ENCODE measurements at places on chromosomes 7 and 10.

DNA sequence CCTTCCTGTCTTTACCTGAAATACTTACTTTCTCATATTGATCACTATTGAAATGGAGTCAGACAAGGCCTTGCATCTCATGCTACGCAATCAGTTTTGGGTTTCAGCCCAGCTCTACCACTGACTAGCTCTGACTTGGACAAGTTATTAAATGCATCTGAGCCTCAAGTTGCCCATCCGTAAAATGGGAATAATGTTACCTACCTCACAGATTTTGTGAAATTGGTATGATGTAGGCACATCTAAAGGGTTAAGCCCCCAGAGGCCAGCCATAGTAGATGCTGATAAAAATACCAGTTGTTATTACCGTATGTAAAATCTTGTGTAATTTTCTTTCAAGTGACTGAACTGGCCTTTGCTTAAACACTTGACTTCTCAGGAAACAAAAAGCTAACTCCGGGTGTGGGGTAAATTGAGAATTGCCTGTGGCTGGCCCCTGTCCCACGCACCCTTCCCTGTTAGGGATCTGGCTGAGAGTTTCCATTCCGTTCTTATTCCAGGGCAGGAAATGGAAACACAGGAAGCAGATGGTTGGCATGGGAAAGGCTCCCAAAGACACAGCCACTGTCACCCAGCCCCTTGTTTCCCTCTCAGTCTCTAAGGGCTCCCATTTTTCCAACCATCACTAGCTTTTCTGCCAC, 7.5 kb downstream of the DUSP5 start:
- DNase-seq: no peak

DNA sequence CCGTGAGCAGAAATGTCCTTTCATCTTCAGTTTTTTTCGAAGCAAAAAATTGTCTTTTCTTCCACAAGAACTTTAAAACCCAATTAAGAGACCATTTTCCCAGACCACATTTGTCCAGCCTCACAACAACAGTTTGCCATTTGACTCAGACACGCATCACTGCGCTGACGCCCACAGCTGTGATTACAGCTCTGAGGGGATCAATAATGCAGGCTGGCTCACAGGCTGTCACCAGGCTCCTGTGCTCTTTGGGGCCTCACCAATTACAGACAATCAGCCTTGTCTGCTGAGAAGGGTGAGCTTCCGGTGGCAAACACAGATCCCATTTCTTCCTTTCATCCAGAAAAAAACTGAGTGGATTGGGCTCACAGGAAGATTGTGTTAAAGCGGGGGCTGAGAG, 33.3 kb downstream of the DDC start:
- DNase-seq: no peak

GRCh38 chr10:47063858-47064257, 152.6 kb downstream of the PTPN20 start:
- DNase-seq: no peak

DNA sequence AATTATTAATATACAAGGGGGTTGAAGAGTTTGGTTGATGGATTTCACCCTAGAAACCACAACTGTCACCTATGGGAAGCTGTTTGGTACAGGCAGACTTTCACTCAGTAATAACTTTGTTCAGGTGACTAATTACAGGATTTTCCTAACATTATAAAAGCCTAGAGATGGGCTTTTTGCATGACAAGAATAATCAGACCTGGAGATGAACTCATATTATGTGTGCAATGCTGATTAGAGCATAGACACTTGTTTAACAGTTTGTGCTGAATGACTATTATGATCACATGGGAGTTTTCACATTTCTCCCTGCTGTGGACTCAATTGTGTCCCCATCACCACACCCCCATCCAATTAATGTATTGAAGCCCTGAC, 90.2 kb upstream of the STEAP4 start:
- no peak for DNase-seq

DNA sequence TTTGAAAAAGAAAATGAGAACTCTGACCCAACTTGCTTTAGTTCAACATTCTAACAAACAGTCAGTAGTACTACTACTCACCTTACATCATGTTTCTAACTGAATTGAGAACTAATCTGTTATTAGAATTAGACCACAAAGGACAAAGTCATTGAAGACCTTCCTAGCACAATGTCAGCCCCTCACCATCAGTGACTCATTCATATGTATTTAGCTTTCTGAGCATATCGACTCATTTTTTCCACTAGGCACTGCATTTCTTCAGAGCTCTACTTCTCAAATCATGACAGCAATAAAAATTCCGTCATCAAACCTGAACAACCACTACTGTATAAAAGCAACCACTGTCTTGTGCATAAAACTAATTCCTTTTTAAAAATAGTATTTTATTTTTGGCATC, 4.4 kb upstream of the LRRN3 start:
- DNase-seq: no peak

- no peak for DNase-seq
Measured at GRCh38 chr7:156979711-156980110, 30.2 kb downstream of the NOM1 start.

GRCh38 chr7:158407581-158408317, 179.9 kb downstream of the PTPRN2 start:
- DNase-seq: no peak

DNA sequence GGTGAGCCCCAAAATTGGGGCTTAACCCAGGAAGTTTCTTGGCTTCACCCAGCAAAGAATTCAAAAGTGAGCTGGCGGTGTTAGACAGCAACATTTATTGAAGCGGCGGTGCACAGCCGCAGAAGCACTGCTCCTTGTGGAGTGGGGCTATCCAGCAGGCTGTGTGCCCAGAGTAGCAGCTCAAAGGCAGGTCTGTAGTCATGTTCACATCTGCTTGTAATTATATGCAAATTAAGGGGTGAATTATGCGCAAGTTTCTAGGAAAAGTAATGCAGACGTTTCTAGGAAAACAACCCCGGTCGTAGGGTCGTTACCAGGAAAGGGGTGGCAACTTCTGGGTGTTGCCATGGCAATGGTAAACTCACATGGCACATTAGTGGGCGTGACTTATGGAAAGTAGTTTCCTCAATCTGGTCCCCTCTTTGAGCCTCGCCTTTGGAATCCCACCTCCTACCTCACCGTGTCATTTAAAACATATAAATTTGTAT, 13.7 kb upstream of the KBTBD2 start:
- DNase-seq: peak; percentile 84

GRCh38 chr7:134941952-134942351, 44.4 kb upstream of the AGBL3 start:
- DNase-seq: no peak

- DNase-seq: no peak
Measured at GRCh38 chr7:154424350-154424749, 372.2 kb downstream of the DPP6 start.

- DNase-seq: no peak
Measured at GRCh38 chr7:26841003-26841739, 23.2 kb downstream of the SKAP2 start.

- no peak for DNase-seq
Measured at GRCh38 chr10:10270126-10271050, 747.3 kb upstream of the CELF2 start.

DNA sequence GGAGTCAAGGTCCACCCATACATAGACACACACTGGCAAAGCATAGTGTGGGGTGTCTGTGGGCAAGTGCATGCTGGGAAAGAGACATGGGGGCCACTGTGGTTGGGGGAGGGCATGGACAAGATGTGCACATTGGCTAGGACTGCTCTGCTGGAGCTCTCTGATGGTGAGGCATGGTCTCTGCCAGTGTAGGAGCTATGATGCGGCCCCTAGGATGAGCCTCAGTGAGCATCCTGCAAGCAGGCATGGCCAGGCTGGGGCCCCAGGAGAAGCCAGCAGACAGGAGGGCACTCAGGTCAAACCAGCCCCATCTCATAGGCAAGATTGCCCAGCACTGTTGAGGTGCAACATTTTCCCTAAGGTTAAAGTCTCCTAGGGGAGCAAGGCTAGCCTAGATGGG, 489.4 kb downstream of the DNAJB9 start:
- DNase-seq: no peak

- no peak for DNase-seq
Measured at GRCh38 chr7:47669178-47669891, 87.4 kb upstream of the TNS3 start.

- no peak for DNase-seq
Measured at GRCh38 chr7:98700533-98700932, 83.4 kb downstream of the NPTX2 start.

DNA sequence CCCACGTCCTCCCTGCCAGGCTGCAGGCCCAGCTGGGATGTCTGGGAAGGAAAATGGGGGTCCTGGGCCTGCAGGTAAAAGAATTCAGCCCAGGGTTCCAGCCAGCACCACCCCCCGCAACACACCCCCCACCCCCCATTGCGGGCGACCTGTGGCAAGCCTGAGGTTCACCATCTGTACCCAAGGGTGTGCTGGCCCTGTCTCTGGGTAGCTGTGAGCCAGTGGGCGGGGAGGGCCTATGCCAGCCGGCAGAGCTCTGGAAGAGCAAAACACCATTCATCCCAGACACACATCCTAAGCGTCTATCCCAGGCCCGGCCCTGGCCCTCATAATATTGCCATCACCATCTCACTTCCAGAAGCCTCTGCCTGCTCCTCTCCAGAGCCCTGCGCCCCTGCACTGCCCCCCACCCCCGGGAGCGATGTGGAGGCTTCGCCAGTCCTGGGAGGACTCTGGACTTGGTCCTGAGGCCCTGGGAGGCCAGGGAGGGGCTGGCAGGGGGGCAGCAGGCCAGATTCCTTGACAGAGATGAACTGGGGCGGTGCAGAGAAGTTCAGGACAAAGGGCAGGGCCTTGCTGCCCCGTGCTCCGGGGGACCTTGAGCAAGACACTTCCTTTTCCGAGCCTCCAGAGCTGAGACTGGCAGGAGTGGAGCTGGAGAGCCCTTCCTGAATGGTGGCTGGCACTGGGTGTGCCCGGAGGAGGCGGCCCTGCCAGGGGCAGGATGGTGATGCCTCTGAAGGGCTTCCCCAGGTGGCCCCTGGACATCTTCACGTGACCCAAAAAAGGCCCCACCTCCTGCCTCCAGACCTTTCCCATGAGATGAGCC, 8.7 kb upstream of the TTYH3 start:
- DNase-seq: no peak

GRCh38 chr10:130351466-130352290, 215.5 kb downstream of the GLRX3 start:
- no peak for DNase-seq

- DNase-seq: no peak
Measured at GRCh38 chr10:124653811-124654651, 90.1 kb downstream of the FAM53B start.

DNA sequence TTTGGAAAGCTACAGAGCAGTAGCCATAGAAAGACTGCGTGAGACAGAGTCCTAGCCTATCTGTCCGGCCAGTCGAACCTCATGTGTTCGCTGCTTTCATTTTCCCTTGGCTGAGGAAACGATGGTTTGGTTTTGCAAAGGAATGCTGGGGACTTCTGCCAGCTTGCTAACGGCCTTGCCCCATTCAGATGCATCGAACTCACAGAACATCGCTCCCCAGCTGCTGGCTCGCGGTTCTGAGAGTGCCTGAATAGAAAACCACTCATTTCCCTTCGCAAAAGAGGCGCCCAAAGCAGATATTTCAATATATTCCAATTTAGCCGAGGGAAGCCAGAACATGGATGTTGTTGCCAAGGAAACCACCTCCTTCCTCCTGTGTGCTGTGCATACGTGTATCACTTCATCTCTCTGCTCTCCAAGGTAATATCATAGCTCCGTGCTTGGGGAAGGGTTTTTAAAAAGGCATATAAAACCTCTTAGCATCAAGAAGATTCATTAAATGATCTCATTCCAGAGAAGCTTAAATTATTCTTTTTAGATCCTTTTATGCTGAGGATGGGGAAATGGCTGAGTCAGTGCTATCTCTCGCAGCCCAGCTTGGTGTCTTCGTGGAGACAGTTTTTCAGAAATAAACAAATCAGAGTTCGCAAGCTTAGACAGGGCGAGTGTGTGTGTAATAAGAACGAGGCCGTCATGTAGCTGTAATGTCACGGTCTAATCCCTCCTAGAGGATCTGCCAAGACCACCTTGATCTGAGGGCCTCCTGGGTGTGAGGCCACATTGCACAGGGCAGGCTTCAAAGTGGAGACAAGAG, 215.2 kb downstream of the RPS24 start:
- DNase-seq: no peak

- no peak for DNase-seq
Measured at GRCh38 chr10:77793831-77794230, 132.7 kb downstream of the DLG5 start.

DNA sequence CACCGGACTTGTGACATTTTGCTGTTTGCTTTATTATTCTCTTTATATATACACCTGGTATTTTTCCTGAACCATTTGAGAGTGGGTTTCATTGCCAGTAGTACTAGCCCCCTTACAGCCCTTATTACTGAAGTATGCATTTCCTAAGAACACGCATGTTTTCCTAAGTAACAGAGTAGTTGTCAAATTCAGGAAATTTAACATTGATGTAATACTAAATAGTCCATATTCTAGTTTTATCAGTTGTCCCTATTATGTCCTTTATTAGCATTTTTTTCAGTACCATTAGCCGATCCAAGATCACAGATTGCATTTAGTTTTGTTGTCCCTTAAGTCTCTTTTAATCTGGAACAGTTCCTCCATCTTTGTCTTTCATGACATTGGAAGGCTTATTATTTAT, 8.0 kb downstream of the KMT2E start:
- no peak for DNase-seq

- DNase-seq: no peak
Measured at GRCh38 chr7:142864980-142865747, 10.3 kb downstream of the EPHB6 start.

DNA sequence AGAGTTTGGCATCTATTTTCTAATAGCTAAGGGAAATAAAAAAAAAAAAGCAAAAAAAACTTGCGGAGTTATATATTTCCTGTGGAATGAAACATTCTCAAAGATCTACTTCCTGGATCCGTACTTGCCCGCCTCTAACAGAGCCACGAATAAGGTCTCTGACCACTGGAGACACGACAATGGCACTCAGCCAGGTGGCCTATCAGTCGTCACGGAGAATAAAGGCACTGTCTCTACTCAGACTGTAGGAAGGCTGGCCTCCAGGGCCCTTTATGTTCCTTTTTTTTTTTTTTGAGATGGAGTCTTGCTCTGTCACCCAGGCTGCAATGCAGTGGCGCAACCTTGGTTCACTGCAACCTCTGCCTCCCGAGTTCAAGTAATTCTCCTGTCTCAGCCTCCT, 58.7 kb downstream of the RGS10 start:
- no peak for DNase-seq
